Osteocyte (in vitro differentiated cells): ENCODE measurements at places on chromosomes 11 and 22. TPM values are rescaled to one million over a fixed set of nuclear protein-coding genes. Genes with fewer than 3 reads are reported as not detected.
A peak's percentile ranks its signal among the peaks of the same experiment; 100 is the strongest.

GRCh38 chr22:43535336-43535735, 123.5 kb downstream of the MPPED1 start:
- H3K4me1 ChIP-seq: no peaks in the 10 kb centered on the region
- peak; percentile 59 for DNase-seq

The DDIAS gene
- total RNA-seq: 2.5 and 2.9 TPM in 2 replicates

The OR2D2 gene
- 0.34 TPM in 1 of 2 replicates, not detected in the other for total RNA-seq

- H3K4me3 ChIP-seq: peak overlapping the region; percentile 97
- H3K4me1 ChIP-seq: peaks cover 22% of the 10 kb centered on the region
- DNase-seq: no peak
- H3K36me3 ChIP-seq: peaks cover 6% of the 10 kb centered on the region
These were observed 382 bp downstream of the IMMP1L start for GRCh38 chr11:31509051-31509428.

The PRODH gene
- total RNA-seq: 11.2 and 12.0 TPM in 2 replicates
